ENCODE measurements at places on chromosomes 5 and 9.

DNA sequence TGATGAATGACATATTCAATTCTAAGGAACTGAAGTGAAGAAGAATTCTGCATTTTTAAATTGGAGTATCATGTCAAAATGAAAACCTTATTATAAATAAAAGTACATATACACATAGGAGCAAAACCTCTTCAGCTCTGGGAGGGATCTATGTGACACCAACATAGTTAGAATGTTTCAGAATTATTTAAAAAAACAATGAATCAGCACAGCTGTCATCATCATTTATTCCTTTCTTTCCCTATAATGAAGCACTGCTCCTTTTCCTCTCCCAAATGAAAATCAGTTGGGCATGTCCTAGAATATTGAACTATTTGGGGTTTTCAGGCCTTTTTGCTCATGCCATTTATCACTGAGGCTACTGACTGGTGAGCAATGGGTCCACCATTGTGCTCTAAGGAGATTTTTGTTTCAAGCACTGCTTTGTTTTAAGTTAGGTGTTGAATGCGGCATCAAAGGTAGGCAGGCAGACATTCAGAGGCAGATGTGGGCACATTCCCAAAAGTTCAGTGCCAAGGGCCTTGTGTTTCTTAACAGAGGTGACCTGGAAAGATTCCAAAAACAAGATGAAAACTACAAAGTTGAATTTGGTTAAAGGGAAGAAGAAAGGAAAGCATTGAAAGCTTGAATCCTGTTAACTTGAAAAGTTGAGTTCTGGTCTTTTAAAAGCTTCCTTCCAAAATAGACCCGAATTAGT, 126.4 kb upstream of the ADAMTSL1 start:
- DNase-seq = peak; percentile 88

- no peak for DNase-seq
Measured at GRCh38 chr5:139954462-139954861, 88.6 kb downstream of the NRG2 start.

DNA sequence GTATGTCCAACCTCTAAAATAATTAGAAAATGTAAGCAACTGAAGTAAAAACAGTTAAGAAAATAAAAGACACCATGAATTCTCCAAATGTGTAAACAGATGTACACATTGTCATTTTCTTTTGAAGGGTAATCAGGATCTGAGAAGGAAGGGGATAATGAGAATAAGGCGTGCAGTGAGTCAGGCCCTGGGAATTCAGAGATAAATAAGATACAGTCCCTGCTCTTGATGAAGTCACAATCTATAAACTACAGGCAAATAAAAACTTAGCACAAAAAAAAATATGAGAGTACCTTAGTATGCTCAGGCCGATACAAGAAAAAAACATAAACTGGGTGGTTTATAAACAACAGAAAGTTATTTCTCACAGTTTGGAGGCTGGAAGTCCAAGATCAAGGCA, 315.3 kb downstream of the DNAH5 start:
- no peak for DNase-seq

- no peak for DNase-seq
Measured at GRCh38 chr5:179730852-179731251, 1.8 kb upstream of the MAML1 start.

- no peak for DNase-seq
Measured at GRCh38 chr5:37664551-37664950, 175.3 kb downstream of the GDNF start.

DNA sequence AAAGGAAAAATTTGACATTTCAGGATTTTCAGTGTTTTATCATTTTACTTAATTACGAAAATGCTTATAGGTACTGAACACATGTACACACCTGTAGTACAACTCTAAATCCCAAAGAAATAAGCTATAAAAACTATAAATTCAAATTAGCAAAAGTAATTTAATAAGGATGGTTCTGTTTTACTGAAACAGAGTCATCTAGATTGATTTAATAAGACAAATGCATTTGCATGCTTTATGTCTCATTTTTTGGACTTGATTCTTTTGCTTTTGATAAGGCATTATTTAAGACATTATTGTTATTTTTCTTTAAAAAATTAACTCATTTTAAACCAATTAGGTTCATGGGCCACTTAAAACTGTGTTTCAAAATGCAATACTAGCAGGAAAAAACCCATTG, 201.2 kb downstream of the PIK3R1 start:
- DNase-seq = no peak

DNA sequence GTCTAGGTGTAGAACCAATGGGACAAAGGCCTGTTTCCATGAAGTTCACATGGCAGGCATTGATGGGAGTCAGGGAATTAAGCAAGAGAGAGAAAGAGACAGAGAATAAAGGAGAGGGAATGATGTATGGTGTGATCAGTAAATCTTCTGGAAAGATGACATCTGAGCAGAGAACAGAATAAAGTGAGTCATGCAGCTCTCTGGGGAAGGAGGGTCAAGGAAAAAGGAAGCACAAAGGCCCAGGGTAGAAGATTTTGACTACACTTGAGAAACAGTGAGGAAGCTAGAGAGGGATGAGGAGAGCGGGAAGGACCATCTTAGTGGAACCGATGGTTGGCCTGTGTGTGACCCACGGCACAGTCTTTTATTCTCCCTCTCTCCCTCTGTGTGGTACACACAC, 425.9 kb downstream of the SPOCK1 start:
- DNase-seq = peak; percentile 52

- DNase-seq = peak; percentile 10
Measured at GRCh38 chr5:128084228-128085167, 932 bp downstream of the SLC12A2 start.

GRCh38 chr9:96317335-96317980, 15.5 kb upstream of the HSD17B3 start:
- DNase-seq = peak; percentile 59

- DNase-seq = no peak
Measured at GRCh38 chr9:133795049-133795448, 56.9 kb upstream of the SARDH start.

DNA sequence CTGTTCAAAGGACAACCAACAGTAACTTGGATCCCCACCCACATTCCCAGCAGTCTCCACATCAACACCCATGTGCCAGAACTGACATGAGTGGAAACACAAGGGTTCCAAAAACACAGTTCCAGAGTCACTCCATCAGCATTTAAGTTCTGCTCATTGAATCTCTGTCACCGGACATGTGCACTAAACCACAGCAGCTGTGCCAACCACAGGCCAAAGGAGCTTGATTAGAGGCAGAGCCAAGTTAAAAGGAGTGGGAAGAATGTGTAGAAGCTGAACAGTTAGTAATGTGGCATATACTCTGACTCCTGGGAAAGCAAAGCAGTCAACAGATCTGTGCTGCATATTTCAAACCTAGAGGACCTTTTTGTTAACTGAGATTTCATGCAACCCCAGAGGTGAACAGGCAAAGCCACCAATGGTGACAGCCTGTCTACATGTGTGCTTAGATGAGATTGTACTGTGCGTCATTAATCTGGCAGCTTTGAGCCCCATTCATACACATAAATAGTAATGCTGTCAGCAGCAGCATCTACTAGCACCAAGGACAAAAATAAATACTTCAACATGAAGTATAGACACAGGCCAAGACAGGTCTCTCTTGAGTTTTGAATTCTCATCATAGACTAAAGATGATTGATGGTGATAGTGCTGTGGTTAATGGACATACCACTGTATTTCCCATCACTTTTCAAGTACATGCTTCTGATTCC, 16.4 kb upstream of the FST start:
- peak; percentile 72 for DNase-seq

DNA sequence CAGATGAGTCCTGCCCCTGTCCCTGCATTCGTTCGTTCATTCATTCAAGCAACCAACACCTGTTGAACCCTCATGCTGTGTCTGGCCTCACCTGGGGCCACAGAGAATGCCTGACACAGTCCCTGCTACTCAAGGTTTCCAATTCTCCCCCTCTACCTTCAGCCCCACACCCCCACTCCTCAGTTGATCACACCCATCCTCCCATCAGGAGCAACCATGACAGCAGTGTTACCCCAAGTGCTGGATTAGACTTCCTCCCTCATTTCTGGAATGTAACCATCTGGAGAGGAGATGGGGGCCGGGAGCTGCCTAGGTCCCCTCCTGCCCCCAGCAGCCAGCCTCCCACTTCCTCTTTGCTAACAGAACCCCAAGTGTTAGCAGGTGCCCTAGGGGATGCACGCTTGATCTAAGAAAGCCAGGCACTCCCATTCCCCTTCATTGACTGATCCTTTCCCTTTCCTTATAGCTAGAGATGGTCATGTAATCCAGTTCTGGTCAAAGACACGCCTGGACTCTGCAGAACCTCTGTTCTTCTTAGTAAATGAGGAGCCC, 57.2 kb downstream of the SMIM23 start:
- DNase-seq = no peak

GRCh38 chr5:72615061-72615460, 107.9 kb upstream of the ZNF366 start:
- DNase-seq = no peak

DNA sequence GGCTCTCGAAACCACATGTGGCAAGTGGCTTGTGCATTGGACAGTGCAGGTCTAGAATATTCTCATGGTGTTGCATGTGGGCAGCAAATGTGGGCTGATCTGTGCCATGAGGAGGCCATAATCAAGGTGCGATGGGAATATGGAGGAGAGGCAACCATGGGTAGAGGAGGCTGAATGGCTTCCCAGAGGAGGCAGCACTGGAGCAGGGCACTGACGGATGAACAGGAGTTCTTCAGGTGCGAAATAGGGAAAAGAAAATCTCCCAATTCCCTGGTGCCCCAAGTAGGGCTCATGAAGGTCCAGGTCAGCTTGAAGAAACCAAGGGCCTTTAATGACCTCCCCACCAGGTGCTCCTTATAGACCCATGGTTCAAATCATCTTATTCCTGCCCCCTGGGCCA, 126.5 kb downstream of the RXRA start:
- no peak for DNase-seq

GRCh38 chr9:73199448-73199847, 47.8 kb downstream of the ANXA1 start:
- no peak for DNase-seq

DNA sequence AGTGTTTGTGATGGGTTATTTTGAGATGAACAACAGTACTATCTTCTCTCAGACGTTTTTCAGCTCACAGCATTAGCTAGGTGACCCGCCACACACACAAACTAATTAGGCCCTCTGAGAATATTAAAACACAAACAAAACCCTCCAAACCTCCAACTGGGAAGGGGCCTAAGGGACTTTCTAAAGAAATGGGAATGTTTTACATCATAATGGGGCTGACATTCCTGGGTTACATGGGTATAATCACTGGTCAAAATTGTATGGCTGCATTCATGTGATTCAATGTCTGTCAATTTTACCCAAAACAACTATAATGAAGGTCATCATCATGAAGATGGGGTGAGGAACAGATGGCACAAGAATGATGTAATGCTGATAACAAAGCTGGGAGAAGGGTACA, 59.6 kb downstream of the SPTLC1 start:
- no peak for DNase-seq

- no peak for DNase-seq
Measured at GRCh38 chr9:130466537-130467217, 21.9 kb downstream of the ASS1 start.

GRCh38 chr5:154309805-154310204, 119.3 kb downstream of the GALNT10 start:
- no peak for DNase-seq

- no peak for DNase-seq
Measured at GRCh38 chr5:135650081-135650480, 71.3 kb upstream of the CXCL14 start.

DNA sequence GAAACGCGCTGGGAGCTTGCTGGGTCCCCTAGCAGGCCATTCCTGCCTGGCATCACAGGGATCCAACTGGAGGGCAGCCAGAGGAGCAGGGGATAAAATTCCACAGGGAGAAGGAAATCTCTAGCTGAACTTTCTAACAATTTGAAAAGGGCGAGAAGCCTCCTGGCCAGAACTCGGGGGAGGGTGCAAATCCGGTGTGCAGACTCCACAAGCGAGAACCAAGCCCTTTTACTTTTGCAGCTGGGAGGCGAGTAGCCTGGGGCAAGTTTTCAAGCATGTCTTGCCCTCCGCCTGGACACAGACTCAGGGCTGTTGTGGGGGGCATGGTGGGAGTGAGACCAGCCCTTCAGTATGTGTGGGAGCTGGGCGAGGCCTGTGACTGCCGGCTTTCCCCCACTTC, 14.3 kb upstream of the POU5F2 start:
- DNase-seq = no peak

- DNase-seq = no peak
Measured at GRCh38 chr9:4269872-4270271, 30.0 kb downstream of the GLIS3 start.

GRCh38 chr5:169178754-169179153, 122.2 kb downstream of the SLIT3 start:
- DNase-seq = no peak

GRCh38 chr5:59107692-59108091, 524.8 kb downstream of the RAB3C start:
- DNase-seq = no peak

DNA sequence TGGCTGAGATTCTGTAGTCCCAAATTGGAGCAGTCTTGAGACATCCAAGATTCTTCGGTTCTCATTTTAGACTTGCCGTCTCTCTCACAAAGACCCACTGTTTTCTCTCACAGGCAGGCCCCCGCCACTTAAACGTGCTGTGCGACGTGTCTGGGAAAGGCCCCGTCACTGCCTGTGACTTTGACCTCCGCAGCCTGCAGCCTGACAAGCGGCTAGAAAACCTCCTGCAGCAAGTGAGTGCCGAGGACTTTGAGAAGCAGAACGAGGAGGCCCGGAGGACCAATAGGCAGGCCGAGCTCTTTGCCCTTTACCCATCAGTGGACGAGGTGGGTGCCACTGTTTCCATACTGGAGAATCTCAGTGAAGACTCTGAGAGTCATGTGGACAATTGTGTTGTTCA, 97.2 kb downstream of the DOCK8 start:
- no peak for DNase-seq

- DNase-seq = no peak
Measured at GRCh38 chr5:19125956-19126713, 861.9 kb downstream of the CDH18 start.

GRCh38 chr9:36665921-36666431, 93.3 kb downstream of the MELK start:
- DNase-seq = peak; percentile 23

DNA sequence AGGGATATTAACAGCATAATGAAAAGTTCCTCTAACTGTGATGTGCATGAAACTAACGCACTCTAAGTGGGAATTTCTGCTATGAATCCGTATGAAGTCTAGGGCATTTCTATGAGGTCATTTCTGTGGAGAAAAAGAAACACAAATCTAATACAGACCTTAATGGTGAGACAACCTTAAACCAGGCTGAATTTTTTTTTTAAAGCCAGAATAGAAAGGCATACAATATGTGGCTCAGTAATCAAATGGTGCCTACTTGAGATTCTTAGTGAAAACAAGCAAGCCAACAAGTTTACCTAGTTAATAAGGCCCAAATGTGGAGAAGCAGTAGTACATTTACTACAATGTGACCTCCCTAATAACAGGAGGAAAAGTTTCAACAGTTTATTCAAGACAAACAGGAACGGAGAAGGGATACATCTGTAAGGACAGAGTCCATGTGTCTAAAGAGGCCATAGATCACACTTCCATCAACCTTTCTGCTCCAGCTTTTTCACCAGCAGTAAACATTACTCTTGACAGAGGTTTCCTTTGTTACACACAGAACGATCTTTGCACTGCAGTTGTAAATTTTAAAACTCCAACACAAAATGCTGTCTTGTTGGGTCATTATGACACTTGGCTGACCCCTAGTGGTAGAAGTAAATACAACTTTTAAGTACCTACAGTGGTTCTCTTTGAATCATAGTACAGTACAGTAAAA, 26.2 kb downstream of the CARNMT1 start:
- DNase-seq = peak; percentile 83

Measured in fibroblast of upper back skin (primary cell).